Esophagus squamous epithelium (tissue), 5 donors: ENCODE measurements at places on chromosomes 12 and 14. TPM values are rescaled to one million over a fixed set of nuclear protein-coding genes. Genes with fewer than 3 reads are reported as not detected.

DNA sequence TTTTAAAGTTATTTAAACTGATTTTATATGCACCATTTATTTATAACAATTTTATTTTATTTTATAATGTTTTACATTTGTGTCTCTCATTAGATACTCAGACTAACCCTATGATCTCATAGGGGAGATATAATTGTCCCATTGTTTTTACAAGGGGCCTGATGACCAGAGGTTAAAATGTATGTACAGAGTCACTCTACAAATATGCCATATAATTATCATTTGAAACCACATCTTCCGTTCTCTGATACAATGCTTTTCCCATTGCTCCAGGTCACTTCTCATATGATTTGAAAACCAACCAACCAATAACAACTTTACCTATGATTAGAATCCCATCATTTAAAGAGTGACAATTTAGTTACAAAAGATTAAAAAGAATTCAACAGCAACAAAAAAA lies 137.8 kb downstream of the GPHN start:
- no peak for DNase-seq

- no peak for DNase-seq
Measured at GRCh38 chr12:12645485-12645884, 33.8 kb downstream of the CREBL2 start.

Gene CFAP73
- total RNA-seq = not detected

GRCh38 chr12:104133866-104134265 lies 4.1 kb downstream of the NFYB start:
- no peak for DNase-seq

Gene ATP5MC2
- 240 TPM for total RNA-seq

- DNase-seq = no peak
Measured at GRCh38 chr12:91225316-91225715, 42.7 kb upstream of the DCN start.

GRCh38 chr14:76457841-76458240 lies 81.9 kb downstream of the ESRRB start:
- no peak for DNase-seq
